ENCODE measurements at places on chromosomes 4 and X.

DNA sequence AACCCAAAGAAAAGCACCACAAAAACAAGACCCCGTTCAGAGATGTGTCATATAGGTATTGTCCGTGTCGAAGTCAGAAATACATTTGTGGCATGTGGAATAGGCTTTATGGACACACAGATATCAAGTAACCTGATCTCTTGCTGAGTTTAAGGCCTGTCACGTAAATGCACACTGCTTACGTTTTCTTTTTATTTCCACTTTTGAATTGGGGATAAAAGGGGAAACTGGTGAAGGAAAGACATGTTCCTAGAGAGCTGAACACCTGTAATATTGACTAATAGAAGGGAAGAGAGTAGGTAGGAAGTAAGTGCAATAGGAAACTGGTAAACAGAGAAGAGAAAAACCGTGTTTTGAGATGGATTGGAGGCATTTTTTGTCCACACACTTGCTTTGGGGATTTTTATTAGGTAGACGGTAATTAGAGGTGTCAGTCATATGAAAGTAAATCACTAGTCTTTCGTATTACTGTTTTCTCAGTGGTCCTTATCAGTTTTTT is 24.9 kb downstream of the TMEM131L start:
- no peak for DNase-seq

- no peak for DNase-seq
Measured at GRCh38 chr4:181517491-181517890, 725.7 kb upstream of the TENM3 start.

- no peak for DNase-seq
Measured at GRCh38 chr4:89069481-89069880, 12.5 kb upstream of the FAM13A start.

DNA sequence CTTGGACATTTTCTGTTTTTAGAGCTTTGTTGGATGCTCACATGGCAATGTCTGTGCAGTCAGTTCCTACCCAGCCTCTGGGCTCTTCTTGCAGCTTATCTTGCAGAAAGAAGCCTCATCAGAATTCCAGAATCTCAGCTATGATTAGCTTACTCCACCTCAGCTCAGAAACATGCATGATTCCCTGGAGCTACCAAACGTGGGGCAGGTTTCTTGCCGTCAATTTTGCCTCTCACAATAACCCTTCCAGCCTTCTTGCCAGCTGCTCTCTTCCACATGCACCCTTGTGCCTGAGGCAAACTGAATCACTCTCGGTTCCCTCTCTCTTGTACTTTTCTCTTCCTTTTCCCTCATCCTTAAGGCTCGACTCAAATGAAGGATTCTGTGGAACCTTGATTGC is 141.4 kb downstream of the PTTG2 start:
- no peak for DNase-seq

DNA sequence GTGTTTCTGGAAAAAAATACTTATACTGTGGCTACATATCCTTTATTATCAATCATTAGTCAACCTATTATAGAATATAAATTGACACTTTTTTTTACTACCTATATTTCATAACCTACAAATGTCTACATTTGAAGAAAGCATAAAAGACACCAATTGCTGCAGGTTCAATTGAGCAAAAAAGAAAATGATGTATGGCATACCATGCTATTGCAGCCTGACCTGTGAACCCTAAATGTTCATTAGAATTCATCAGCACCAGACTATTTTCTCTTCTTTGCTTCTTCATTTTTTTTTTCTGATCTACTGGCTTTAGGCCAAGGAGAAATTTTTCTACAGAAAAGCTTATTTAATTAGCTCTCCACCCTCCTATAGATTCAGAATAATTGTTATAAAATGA is 1628.2 kb upstream of the IGFBP7 start:
- DNase-seq, result no peak

- DNase-seq, result no peak
Measured at GRCh38 chr4:138659037-138659811, 356.4 kb upstream of the NOCT start.

DNA sequence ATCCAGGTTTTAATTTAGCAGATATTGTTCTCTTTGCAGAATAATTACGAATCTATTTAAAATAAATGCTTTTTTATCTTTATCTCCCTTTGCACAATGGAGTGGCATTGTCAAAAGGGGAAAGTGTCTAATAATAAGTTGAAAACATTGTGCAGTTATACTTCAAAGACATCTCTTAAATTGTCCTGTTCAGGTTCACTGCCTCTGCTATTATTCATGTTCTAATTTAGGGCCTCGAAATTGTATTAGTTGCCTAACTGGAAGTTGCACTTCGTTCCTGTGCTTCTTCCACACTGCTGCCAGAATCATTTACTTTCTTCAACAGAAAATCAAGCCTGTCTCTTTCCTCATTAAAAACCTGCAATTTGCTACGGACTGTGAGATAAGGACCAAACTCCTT is 150.5 kb upstream of the SPRY1 start:
- DNase-seq, result no peak

- no peak for DNase-seq
Measured at GRCh38 chr4:36243355-36244256, 708 bp downstream of the ARAP2 start.

- DNase-seq, result no peak
Measured at GRCh38 chrX:108020631-108021030, 24.2 kb upstream of the VSIG1 start.

DNA sequence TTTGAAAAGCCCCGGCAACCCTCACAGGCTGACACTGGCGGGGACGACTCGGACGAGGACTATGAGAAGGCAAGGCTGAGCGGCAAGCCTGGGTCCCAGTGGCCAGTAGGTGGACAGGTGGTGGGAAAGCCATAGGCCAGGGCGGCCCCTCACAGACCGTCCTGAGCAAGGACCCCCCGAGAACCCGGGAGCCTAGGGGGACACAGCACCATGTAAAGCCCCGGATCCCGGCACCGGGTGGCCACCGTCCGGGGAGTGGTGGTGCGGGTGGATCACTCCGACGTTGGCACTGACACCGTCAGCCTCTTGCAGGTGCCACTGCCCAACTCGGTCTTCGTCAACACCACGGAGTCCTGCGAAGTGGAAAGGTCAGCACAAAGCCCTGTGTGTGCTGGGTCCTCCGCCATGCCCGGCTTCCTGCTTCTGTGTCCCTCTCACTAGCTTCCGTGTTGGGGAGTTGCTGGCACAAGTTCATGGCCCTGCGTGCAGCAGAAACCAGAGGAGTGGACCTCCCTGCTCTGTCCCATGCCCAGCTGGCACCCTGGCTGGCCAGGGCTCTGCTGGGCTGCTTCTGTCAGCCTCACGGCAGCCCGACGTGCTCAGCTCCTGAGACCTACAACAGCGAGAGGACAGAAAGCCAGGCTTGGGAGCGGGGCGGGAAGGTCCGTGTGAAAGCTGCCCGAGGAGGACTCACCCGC is 11.9 kb upstream of the ADD1 start:
- DNase-seq, result no peak

DNA sequence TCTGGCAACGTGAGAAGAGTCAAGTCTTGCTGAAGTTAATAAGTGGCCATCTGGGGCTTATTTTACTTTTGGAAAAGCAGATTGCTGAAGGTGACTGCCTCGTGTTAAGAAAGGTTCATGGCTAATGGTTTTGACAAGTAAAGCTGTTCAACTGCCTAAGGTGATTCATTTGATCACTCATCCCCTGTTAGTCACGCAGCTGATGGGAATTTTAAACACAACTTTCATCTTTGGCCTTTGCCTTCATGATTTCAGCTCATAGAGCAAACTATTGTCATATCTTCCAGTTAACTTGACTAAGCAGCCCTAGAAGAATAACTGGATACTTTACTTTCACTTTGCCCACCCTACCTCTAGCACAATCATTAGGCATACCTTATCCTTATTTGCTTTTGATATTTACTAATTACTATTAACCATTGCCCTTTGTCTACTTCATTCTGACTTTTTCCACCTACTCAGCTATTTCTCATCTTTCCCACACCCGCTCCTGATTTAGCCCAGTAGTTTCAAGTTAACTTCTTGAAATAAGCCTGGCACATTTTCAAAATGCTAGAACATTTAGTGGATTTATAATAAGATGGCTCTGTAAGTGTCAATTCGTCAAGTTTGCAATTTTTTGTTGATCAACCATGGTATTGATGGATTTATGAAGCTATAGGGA is 170.6 kb upstream of the S100G start:
- no peak for DNase-seq

GRCh38 chrX:23813808-23814207 is 30.8 kb downstream of the SAT1 start:
- DNase-seq, result no peak

Measured in cortex of kidney (tissue), 1 donor.